Stromal cell of bone marrow (primary cell): ENCODE measurements at places on chromosomes 11 and 22.
A peak's percentile ranks its signal among the peaks of the same experiment; 100 is the strongest.

GRCh38 chr11:59791639-59792038 lies 18.9 kb downstream of the MRPL16 start:
- no peak for DNase-seq

- no peak for DNase-seq
These were observed 46.6 kb downstream of the KCNC1 start for GRCh38 chr11:17781221-17781620.

GRCh38 chr11:59174664-59175033 lies 2.7 kb downstream of the DTX4 start:
- no peak for DNase-seq

DNA sequence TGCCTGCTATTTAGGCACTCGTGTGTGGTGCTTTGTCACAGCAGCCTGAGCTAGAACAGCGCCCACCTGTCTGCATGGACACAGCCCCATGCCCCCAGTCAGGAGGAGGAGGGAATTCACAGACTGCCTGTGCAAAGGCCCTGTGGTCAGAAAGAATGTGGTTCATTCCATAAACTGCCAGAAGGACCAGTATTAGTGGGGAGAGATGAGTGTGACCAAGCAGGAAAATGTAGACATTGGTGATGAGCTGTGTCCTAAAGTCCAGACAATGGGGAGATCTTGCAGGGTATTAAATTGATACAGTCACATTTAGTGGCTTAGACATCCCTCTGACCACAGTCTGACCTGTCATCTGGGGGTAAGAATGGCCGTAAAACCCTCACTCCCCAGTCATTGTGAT lies 83.7 kb upstream of the LINC01488 start:
- DNase-seq, result no peak

GRCh38 chr11:118691926-118692830 lies 12.7 kb upstream of the TREH start:
- no peak for DNase-seq

GRCh38 chr11:804599-804964 lies 449 bp downstream of the PIDD1 start:
- DNase-seq, result no peak

DNA sequence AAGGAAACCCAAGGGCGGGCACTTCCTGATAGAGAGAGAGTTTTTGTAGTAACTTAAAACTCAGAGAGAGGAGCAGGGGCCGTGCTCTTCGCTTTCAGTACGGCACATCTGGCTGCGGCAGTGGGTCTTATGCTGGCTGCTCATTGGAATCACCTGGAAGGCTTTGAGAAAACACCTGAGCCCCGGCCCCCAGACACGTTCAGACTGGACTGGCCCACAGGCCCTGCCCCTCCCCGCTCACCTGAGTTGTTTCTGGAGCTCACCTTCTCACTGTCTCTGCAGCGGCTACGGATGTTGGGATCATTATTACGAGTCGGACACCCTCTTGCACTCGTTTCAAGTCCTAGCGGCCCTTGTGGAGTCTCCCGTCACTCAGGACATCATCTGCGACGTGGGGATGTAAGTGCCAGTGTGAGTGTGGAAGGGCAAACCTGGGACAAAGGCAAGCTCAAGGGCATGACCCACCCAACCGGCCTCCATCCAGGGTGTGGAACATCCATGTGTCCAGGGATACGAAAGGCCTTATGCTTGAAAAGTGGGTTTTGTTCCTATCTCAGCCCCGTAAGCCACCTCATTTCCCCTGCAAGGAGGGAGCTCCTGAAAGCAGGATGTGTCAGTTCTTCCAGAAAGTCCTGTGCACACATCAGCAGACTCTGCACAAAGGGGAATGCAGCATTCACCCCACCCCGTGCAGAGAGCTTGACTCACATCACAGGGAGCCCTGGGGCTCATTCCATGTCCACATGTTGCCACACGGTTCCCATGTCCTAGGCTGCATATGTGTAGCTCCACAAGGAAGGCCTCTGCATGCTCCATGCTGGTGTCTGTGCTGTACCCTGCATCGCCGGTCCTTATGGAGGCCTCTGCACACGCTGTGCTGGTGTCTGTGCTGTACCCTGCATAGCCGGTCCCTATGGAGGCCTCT lies 5.4 kb downstream of the NADSYN1 start:
- no peak for DNase-seq

DNA sequence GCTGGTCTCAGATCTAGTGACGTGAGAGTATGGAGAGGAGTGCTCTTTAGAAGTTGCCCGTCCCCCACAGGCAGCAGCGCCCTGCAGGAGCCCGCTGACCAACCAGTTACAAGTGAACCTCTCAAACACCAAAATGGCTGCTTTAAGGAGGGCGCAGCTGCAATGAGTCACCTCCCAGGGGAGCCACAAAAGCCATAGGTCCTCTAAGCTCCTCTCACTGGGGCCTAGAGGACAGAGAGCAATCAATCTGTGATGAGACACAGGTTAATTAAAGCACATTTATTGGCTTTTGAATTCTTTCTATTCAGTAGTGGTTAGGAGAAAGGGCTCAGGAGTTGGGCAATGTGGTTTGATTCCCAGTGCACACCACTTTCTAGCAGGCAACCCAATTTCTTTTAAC lies 15.5 kb upstream of the RAPSN start:
- peak; percentile 20 for DNase-seq

DNA sequence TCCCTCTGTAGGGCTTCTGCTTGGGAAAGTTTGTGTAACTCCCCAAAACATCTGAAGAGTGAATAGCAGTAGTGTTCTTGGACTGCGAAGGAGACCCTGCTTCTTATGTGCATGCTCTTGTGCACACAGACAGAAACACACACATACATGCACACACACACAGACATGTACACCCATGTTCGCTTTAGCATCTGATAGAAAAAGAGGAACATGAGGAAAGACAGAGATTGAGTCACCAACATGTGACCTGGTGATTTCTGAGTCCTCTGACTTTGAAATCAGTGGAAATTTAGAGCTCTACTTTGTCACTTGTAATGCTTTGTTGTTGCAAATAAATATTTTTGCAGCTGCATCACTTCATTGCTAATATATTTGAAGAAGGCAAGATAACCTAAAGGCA lies 23.8 kb downstream of the CD44 start:
- no peak for DNase-seq

- DNase-seq, result no peak
These were observed 129.5 kb upstream of the TBCEL start for GRCh38 chr11:120894202-120894985.

GRCh38 chr22:38481162-38481870 lies 13.4 kb downstream of the KDELR3 start:
- no peak for DNase-seq
